ENCODE measurements at places on chromosomes 5 and 9.

GRCh38 chr9:36436909-36437308, 36.8 kb upstream of the RNF38 start:
- DNase-seq: no peak

- no peak for DNase-seq
Measured at GRCh38 chr5:132020568-132021339, 9.3 kb upstream of the ACSL6 start.

GRCh38 chr9:4678679-4679267, 596 bp upstream of the CDC37L1 start:
- no peak for DNase-seq

DNA sequence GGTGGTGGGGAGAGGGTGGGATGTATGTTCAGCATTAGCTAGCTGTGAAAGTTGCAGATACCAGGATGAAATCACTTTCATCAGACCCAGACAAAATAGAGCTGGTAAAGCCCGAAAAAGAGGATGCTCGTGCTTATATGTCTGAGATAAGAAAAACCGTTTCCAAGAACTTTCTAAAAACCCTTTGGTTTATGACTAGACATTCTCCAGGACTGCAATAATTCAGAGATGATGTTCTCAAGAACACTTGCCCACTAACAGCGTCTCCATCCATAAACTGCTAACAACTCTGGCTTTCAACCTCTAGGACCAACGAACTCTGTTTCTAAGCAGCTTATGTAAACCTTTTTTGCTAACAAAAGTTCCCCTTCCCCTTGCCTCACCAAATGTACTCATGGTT, 8.4 kb upstream of the AMACR start:
- no peak for DNase-seq

DNA sequence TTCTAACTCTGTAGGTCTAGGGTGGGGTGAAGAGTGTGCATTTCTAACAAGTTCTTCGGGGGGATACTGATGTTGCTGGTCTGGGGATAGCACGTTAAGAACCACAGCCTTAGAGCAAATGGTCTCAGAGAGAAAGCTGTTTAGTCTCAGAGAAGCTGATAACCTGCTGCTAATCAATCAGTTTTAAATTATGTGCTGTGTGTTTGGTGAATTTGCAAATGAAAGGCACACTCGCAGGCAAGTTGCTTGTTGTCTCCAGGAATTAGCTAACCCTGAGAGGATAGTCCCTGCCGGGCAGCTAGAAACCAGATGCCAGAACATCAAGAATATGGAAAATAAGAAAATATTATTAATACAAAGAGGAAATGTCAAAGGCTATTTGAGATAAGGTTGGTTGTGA, 79.2 kb downstream of the DMRT2 start:
- no peak for DNase-seq

DNA sequence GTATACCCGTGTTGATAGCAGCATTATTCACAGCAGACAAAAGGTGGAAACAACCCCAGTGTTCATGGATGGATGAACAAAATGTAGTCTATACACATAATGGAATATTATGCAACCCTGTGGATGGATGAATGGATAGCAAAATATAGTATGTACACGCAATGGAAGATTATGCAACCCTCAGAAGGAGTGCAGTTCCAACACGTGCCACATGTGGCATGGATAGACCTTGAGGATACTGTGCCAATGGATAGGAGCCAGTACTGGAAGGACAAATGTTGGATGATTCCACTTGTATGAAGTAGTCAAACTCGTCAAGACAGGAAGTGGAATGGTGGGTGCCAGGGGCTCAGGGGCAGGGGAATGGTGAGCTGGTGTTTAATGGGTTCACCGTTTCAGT, 44.9 kb downstream of the PLEKHG4B start:
- DNase-seq: no peak

DNA sequence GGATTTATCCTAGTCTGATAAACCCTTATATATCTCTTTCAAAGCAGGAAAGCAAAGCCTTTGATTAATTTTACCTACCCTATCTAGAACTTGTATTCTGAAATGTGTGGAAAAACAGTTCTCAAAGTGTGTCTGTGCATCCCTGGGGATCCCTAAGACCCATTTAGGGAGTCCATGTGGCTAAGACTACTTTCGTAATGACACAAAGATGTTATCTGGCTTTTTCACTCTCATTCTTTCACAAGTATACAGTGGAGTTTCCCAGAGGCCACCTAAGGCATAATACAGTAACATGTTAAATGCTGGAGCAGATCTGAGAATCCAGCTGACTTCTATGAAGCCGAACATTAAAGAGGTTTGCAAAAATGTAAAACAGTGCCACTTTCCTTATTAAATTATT, 54.3 kb upstream of the TNFSF15 start:
- no peak for DNase-seq

GRCh38 chr9:15203581-15203980, 103.4 kb downstream of the TTC39B start:
- DNase-seq: no peak

DNA sequence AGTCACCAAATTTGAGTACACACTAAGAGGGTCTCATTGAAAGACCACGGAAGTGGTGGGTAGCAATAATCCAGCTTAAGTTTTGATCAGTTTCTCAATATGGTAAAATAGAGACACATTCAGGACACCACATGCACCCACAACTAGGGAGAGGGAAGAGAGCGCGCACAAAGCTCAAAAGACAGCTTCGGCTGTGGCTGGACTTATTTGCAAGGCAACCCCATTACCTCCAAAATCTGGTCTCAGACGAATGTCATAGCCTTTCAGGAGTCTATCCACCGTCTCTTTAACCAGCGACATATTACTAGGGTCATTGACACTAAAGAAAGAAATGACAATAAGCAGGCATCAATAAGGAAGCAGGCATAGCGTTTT, 443 bp downstream of the GABRB2 start:
- DNase-seq: no peak

GRCh38 chr5:5658226-5658625, 235.7 kb downstream of the ICE1 start:
- DNase-seq: no peak

GRCh38 chr9:68690088-68690487, 15.0 kb upstream of the PIP5K1B start:
- DNase-seq: no peak

DNA sequence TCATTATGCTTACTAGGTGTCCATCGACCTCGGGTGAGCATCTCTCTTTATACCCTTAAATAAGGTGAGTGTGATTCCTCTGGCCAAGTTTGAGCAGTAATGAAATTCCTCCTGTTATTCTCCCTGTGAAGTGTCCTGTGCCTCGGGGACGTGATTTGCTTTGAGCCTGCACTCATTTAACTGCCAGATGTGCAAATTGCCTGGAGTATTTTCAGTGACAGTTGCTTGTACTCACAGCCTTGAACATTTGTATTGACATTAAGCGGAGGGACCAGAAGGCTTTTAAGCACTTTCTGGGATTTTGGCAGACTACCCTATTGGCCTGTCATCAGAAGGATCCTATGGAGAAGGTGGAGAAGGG, 126.9 kb downstream of the DOCK2 start:
- DNase-seq: no peak

DNA sequence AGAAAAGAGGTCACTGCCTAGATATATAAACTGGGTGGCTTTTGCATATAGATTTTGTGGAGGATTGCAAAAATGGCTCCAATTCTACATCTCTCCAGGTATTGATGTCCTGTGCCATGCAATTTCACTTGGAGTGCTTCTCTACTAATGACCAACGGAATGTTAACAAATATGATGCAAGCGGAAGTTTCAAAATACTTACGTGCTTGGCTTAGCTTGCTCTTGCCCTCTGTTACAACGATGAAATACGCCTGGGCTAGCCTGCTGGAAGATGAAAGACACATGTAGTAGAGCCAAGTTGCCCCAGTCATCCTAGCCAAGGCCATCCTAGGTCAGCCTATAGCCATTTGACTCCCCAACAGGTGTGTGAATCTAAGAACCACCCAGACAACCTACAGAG, 3.6 kb upstream of the POC5 start:
- DNase-seq: no peak

DNA sequence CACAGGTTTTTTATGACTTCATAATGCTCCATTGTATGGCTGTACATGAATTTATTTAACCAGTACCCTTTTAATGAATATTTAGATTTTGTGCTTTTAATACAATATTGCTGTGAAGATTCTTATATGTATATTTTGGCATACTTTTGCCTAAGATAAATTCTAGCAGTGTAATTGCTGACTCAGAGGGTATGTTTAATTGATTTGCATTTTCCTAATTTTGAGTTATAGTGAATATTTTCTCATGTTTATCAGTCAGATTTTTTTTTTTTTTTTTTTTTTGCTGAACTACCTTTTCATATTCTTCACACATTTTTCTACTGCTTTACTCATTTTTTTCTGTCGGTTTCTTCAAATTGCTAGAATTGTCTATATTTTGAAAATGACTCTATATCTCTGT, 222.6 kb downstream of the VPS13A start:
- no peak for DNase-seq

DNA sequence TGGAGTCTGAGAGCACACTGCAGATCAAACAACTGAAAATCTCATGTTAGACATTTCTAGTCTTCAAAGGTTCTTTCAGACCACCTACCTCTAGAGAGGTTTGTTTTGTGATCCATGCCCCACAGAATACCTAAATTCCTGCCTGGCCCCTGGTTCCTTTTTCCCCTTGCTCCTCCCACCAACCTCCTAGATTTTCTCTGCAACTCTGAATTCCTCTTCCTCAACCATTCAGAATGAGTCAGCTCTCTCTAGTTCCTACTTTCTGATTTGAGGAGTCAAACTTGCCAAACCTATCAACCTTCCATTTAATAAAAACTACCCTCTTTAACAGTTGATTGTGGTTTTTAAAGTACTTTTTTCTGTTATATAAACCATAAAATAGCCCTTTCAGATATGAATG, 83.2 kb upstream of the ZNF462 start:
- no peak for DNase-seq

DNA sequence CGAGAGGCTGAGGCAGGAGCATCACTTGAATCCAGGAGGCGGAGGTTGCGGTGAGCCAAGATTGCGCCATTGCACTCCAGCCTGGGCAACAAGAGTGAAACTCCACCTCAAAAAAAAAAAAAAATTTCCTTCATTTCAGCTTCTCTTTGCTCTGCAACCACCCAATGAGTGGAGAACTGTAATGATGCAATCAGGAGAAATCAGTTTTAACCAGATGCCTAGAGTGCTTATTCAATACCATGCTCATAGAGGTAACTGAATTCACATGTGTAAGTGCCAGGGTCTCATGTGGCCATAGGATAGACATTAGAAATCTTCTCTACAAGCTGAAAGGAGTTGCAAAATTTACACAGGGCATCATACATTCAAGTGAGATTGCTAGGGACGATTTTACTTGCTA, 70.6 kb downstream of the HMHB1 start:
- no peak for DNase-seq

- no peak for DNase-seq
Measured at GRCh38 chr9:7489036-7489435, 310.5 kb downstream of the DMAC1 start.

- no peak for DNase-seq
Measured at GRCh38 chr5:132205385-132206125, 22.1 kb downstream of the P4HA2 start.

GRCh38 chr9:113807173-113808061, 68.7 kb upstream of the ZNF618 start:
- no peak for DNase-seq

DNA sequence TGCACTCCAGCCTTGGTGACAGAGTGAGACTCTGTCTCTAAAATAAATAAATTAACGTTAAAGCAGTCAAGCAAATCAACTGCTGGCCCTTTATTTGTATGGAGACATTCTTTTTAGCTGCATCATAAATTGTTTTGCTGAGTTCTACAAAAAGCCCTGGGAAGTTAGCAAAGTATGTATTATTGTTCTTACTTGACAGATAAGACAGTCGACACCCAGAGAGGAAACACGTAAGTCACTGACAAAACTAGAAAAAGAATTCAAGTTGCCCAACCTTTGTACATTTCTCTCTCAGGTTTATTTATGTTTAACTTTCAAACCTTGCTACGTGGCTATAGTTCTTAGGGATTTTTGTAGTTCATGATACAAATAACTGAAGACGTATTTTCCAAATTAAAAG, 40.4 kb upstream of the MACIR start:
- DNase-seq: no peak
